Breast epithelium (tissue), 4 donors: ENCODE measurements at places on chromosomes 4 and X. TPM values are rescaled to one million over a fixed set of nuclear protein-coding genes. Genes with fewer than 3 reads are reported as not detected.

DNA sequence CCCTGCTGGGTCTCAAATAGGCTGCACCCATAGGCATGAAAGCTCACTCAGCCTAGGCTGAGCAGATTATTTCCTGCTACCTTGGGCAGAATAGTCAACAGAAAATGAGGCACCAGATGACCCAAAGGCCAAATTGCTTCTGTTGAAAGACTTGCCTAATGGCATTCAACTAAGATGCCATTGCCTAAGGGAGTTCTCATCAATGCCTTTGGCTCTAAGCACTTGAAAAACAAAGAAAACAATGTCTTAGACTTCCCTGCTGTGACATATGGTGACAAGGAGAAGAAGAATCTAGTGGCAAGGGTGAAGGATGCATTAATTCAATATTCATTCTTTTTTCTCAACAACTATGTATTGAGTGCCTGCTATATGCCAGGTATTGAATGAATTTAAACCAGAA, 25.7 kb upstream of the PCDH19 start:
- DNase-seq, result no peak

- no peak for DNase-seq
Measured at GRCh38 chrX:39653691-39654090, 444.1 kb downstream of the BCOR start.

DNA sequence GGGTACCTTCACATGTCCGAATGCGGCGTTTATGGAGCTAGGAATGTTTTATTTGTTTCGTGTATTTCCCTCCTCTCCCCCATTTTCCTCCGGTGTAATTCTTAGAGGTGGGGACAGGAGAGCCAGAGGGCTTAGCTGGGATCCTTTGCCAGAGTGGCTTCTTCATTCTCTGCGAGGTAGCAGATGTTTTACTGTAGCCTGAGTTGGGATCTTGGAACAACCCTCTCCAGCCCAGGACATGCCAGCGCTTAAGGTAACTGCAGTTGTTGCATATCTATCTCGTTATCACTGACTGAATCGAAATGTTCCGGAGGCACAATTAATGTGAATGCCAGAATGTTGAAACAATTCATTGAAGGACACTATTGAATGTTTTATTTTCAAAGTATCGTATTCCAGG, 59.0 kb upstream of the DYNLT3 start:
- no peak for DNase-seq

GRCh38 chr4:83558059-83558653, 22.2 kb downstream of the GPAT3 start:
- DNase-seq, result no peak

GRCh38 chr4:181475781-181476507, 767.3 kb upstream of the TENM3 start:
- DNase-seq, result no peak

DNA sequence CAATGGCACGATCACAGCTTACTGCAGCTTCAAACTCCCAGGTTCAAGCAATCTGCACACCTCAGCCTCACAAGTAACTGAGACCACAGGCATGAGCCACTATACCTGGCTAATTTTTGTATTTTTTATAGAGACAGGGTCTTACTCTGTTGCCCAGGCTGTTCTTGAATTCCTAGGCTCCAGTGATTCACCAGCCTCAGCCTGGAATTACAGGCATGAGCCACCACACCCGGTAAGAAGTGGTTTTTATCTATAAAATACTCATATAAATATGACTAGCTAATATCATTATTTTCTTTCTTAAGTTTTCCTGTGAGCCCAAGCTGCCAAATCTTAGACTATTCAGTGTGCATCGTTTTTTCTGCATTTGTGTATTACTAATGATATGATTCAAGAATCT, 4.4 kb downstream of the SCFD2 start:
- no peak for DNase-seq

GRCh38 chr4:79181190-79181589, 144.7 kb downstream of the NAA11 start:
- no peak for DNase-seq

The AMOT gene
- 14.1 TPM for total RNA-seq

- DNase-seq, result no peak
Measured at GRCh38 chrX:51893931-51894696, 691 bp downstream of the MAGED1 start.

The SOWAHB gene
- 5.3 TPM for total RNA-seq

The CITED1 gene
- 0.32 TPM for total RNA-seq

GRCh38 chr4:828641-829271, 2.8 kb upstream of the CPLX1 start:
- no peak for DNase-seq

GRCh38 chr4:70895811-70896491, 6.2 kb upstream of the MOB1B start:
- no peak for DNase-seq
